Stimulated activated CD8-positive, alpha-beta memory T cell treated with anti-CD3 and anti-CD28 coated beads, Interleukin-12 subunit alpha, Interleukin-12 subunit beta, amount 100 ng/mL, for 1 hour (primary cell): ENCODE measurements at places on chromosomes 5 and 9.

GRCh38 chr5:28208356-28208755 is 1170.0 kb upstream of the CDH9 start:
- no peak for DNase-seq

DNA sequence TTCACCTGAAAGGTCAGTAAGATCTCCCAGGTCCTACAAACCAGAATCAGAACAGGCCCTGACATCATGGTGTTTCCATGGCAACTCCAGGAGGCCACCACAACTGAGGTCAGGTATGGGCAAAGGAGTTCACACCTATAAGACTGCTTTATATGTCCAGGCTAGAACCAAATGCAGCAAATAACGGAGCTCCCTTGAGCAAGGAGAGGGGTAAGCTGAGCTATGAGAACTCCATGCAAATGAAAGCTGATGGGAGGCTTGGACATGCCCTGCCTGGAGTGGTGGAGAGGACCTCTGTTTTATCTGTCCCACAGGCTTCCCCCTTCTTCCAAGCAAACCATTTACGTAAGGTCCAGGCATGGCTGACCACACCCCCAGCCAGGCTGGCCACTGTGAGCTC is 207.7 kb downstream of the SPOCK1 start:
- no peak for DNase-seq

DNA sequence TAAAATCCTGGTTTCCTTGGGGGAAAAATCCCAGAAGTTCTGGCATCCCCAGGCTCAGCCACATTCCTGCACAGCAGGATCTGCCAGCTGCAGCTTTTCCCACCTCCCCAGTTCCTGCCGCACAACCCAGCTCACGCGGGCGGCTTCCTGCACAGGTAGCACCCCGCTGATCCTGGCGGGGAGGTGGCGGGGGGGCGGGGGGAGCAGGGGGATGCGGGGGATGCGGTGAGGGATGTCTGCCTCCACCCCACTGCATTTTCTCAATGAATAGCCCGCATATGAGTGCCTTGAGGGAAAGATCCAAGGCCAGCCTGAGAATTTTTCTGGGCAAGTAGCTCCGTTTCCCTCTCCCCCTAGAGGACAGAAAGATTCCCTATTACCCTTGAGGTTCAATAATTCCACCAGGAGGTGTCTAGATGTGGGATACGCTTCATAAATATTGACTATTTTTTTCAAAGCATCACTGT is 21.1 kb downstream of the GFPT2 start:
- DNase-seq: no peak

- peak; percentile 25 for DNase-seq
Measured at GRCh38 chr9:135602789-135603481, 36.4 kb downstream of the GLT6D1 start.

GRCh38 chr9:137750566-137750965 is 127.0 kb upstream of the CACNA1B start:
- DNase-seq: no peak
